Smooth muscle cell of trachea (primary cell): ENCODE measurements at places on chromosomes 7 and 10. TPM values are rescaled to one million over a fixed set of nuclear protein-coding genes. Genes with fewer than 3 reads are reported as not detected.

The NYAP1 gene
- 1.3 and 3.5 TPM in 2 replicates for total RNA-seq

The NPFFR1 gene
- total RNA-seq: under 0.01 TPM in 1 of 2 replicates, not detected in the other

The CCL24 gene
- total RNA-seq: not detected in 2 replicates

The SPAM1 gene
- total RNA-seq: not detected in 2 replicates

The HPSE2 gene
- total RNA-seq: not detected in 2 replicates

The CTAGE4 gene
- total RNA-seq: 1.3 and 2.0 TPM in 2 replicates

The CNTNAP2 gene
- 0.15 TPM in 1 of 2 replicates, not detected in the other for total RNA-seq

The TDRD1 gene
- total RNA-seq: 0.29 and 0.50 TPM in 2 replicates

The PAX2 gene
- not detected in 2 replicates for total RNA-seq

The PRKRIP1 gene
- 16.7 and 19.3 TPM in 2 replicates for total RNA-seq

The IFIT2 gene
- total RNA-seq: 8.7 and 15.7 TPM in 2 replicates

The GPRIN2 gene
- total RNA-seq: not detected in 2 replicates

The TAF3 gene
- total RNA-seq: 2.3 and 2.5 TPM in 2 replicates

The SYT15 gene
- total RNA-seq: under 0.01 and 0.15 TPM in 2 replicates

The MMP21 gene
- 0.17 TPM in 1 of 2 replicates, not detected in the other for total RNA-seq

The GNAI1 gene
- 37.1 and 47.1 TPM in 2 replicates for total RNA-seq

The NUP205 gene
- total RNA-seq: 34.9 and 61.7 TPM in 2 replicates

The STYXL1 gene
- total RNA-seq: 55.9 and 65.3 TPM in 2 replicates

The EXOC6 gene
- 12.2 and 15.9 TPM in 2 replicates for total RNA-seq

The POLR2J2 gene
- 2.5 and 4.5 TPM in 2 replicates for total RNA-seq

The PLCE1 gene
- 2.3 and 3.5 TPM in 2 replicates for total RNA-seq

The UPK3BL2 gene
- 0.99 and 1.9 TPM in 2 replicates for total RNA-seq

The FHIP2A gene
- total RNA-seq: 26.5 and 27.5 TPM in 2 replicates

The FAM237B gene
- not detected in 2 replicates for total RNA-seq

The CLRN3 gene
- not detected in 2 replicates for total RNA-seq

The ABI1 gene
- total RNA-seq: 30.4 and 31.6 TPM in 2 replicates

The LRRC18 gene
- under 0.01 and 0.29 TPM in 2 replicates for total RNA-seq
